ENCODE measurements at places on chromosomes 5 and 9.
A peak's percentile ranks its signal among the peaks of the same experiment; 100 is the strongest.

DNA sequence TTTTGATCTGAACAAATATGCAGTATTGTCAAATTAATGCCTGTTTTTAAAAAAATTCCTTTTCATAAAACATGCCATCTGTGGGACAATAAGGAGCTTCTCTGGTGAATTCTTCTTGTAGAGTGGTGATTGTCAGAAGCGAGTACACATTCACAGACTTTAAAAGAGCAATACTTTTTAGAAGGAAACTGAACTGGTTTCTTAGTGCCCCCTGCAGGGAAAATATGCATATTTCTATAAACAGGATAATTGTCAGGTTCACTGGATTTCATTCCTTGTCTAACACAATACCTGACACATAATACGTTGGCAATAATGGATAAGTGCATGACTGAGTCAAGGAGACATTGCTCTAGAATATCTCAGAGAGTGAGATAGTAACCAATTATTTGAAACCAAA, 133.7 kb downstream of the KIF4B start:
- no peak for DNase-seq

DNA sequence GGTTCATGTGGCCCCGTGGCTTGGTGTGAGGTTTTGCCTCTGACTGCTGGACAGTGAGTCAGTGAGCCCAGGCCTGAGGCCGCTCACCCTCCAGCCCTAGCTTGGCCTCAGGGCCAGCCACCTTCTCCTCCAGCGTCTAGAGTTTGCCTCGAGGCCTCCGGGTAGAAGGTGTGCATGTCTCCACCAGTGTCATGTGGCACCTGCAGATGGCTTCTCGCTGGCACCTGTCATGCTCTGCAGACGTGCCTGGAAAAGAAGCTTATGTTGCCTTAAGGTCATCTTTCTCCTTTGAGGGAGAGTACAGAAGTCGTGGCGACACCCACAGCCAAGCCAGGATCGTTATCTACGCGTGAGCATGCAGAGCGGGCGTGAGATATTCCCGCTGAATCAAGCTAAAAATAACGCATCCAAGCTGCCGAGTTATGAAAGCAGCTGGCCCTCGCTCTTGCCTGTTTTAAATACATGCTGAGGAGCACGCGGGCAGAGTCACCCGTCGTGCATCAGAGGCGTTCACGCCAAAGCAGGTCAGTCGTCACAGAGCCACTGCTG, 79.7 kb upstream of the FCN2 start:
- no peak for DNase-seq

DNA sequence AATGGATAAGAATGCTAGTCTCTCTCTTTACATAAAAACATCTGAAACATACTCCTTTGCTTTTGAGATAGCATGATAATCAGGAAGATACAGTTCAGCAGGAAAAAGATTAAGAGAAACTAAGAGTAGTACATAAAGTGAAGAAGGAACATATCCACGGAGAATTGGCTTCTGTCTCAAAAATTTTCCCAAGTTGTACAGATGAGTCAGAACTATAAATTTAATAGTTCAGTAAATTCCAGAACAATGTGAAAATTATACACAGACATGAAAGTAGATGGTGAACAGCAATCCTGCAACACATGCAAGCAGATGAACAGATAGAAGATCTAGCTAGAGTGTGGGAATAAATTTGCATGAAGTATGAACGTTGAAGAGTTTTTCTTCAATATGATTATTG, 691.4 kb upstream of the RIOK2 start:
- no peak for DNase-seq

- DNase-seq, result peak; percentile 9
These were observed 557 bp downstream of the GNG10 start for GRCh38 chr9:111661802-111662521.

Measured in activated T-cell treated with anti-CD3 and anti-CD28 coated beads for 48 hours (primary cell).